ENCODE measurements at places on chromosomes 12 and 14.

DNA sequence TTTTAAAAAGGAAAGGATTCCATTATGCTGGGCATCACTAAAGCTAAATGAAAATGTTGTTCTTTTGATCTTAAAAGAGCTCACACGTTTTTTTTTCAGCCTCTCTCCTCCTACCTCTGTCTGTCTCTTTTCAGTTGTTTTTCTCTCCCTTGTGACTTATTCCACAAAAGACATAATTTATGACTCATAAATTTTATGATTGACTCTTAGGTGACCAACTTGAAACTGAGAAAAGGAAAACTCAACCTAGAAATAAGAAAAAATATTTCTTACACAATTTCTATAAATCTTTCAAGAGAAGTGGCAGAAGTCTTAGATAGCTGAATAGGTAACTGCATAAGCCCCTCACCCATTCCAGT is 227.7 kb upstream of the DDHD1 start:
- DNase-seq = no peak

- DNase-seq = no peak
These were observed 22.9 kb downstream of the HECTD4 start for GRCh38 chr12:112359290-112359689.

DNA sequence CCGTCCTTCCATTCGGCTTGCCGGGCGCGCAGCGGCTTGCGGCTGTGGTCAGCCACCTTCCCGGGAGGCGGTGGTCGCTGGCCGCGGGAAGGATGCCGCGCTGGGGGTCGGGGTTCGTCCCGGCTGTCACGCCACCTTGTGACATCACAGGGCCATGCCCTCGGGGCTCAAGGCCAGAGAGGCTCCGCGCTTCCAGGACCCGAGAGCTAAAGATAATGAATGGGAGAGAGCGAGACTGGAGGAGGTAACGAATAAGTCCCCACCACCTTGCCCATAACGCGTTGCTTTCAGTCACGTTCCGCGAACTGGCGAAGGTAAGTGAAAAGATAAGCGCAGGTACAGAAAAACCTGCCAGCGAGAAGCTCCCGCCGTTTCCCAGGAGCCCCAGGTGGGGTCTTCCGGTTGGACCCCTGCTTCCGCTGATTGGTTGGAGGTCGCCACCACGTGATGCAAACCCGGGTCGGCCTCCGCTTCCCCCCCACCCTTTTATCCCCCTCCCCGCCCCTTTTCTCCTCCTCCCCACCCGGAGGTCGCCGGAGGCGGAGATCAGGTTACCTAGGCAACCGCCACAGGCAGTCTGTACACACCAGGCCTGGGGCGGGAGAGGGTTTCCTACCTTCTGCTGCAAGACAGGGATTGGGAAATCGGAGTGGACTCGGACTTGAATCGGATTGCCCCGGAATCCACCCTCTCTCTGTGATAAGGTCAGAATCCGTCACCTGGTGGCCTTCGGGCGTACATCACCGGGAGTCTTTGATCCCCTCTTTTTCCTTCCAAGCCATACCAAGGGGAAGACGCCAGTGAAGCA is at the start of gene LRRC9:
TSS of gene LRRC9 (plus strand) at position 575 of the 808 bp plus-strand sequence.
- peak; percentile 56 for DNase-seq

DNA sequence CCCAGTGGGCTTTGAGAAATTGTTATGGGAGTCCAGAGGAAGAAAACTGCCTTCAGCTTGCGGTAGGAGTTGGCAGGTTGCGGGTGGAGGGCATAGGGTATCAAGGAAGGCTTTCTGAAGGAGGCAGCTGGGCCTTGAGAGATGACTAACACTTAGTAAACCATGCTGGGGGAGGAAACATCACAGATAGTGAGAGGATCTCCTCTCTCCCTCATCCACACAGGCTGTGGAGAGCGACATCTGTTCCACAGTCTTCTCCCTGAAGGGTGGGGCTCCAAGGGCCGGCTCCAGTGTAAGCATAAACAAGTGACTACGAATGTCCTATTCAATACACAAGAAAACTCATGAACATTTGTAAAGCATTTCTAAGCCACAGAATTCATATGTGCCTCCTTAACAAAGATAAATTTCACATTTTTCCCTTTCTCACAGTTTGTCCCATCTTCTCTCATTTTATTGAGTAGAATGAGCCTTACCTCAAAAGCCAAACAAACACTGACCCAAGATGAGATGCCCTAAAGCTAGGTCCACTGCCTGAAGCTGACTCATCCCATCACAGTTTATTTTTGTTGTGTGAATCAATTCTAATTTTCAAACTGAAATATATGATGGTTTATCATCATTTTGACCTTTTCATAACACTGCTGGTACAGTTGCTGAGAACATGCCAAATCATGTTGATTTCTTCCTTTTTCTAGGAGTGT is 227.9 kb downstream of the SLC25A21 start:
- peak; percentile 58 for DNase-seq

DNA sequence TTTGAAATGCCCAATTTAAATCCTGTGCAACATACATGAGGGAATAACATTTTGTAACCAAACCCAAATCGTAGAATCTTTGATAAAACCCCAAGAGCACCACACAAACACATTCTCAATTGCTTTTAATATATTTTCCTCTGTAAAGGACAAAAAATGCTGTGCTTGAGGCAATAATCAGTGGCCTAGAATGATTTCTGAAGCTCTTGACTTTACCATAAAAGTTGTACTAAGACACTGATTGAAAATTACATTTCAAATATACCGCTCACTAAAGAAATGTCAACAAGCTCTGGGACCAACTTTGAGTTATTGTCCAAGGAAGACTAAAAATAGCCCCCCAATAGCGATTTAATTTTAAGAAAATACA is 1.5 kb downstream of the EML5 start:
- DNase-seq = no peak

GRCh38 chr12:108495054-108495453 is 20.0 kb upstream of the FICD start:
- peak; percentile 7 for DNase-seq

DNA sequence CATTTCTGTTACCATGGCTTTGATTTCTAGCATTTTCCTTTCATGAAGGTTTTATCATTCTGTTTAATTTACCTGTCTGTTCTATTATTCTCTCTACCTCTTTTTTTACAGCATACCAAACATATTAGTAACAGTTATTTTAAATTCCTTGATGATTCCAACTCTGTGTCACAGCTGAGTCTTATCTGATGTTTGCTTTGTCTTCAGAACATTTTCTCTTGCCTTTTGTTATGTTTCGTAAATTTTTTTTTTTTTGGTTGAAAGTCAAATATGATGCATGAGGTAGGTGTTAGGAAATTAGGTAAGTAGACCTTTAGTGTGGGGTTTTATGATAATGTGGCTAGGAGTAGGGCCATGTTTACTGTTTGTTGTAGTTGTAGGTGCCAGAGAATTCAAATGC is 496.4 kb downstream of the FOXG1 start:
- DNase-seq = peak; percentile 21

- no peak for DNase-seq
These were observed at the start of gene LGR5 for GRCh38 chr12:71439613-71440344. TSS of gene LGR5 (plus strand) at chr12:71439798. CDS start at chr12:71440081, 283 bp downstream.

GRCh38 chr12:123942238-123942653 is 30.4 kb downstream of the CCDC92 start:
- DNase-seq = peak; percentile 75

GRCh38 chr14:100534528-100535286 is 52.5 kb downstream of the BEGAIN start:
- DNase-seq = no peak

DNA sequence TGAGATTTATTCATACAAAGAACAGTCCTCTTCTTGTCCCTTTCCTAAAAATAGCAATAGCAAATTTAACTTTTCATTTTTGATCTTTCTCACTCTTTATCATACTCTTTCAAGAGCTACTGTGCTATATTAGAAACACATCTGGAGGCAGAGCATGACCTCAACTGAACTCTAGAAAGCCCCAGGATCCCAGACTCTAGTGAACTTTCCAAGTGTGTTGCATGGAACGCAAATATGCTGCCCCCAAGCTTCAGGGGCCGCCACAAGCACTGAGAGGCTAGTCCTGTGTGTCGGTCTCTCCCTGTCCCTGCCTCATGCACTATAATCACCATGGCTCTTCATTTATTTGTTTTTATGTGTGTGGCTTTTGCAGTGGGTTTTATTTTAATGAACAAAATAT is 38.7 kb upstream of the ZNF641 start:
- DNase-seq = no peak

DNA sequence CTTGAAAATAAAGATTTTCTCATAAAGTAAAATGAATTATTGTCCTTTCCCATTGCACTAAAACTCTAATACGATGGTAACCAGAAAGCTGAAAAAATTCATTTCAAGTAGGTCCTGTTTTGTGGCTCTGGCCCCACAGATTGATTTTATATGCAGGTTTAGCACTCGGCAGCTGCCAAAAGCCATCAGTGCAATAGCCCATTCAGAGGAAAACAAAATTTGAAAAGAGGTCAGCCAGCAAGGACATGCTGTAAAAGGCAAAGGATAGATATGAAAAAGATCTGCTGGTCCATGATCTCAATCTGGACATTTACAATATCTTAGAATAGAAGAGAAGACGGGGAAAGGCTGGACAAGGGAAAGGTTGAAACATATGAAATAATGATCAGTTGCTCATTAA is 414.8 kb upstream of the NOVA1 start:
- DNase-seq = no peak
